ENCODE measurements at places on chromosomes 1 and 21.

DNA sequence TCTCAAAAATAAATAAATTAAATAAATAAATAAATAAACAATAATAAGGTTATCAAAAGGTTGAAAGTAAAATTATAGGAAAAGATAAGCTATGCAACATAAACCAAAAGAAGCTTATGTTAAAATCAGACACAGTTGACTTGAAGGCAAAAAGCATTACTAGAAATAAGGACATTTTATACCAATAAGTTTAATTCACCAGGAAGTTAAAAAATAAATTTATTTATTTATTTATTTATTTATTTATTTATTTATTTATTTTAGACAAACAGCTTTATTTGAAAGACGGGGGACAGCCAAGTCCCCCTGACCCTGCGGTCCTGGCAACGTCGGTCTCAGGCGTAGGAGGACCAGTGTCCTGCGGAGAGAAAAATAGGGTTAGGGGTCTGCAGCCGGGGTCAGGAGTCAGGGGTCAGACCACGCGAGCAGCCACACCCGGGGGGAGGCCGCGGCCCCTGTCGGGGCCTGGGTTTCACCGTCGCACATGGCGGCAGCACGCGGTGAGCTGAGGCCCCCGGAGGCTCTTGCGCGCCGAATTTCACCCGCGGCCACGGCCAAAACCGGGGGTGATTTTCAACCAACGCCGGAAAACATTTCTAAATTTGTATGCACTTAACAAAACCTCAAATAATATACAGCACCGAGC is 8.4 kb upstream of the DEDD start:
- no peak for DNase-seq

DNA sequence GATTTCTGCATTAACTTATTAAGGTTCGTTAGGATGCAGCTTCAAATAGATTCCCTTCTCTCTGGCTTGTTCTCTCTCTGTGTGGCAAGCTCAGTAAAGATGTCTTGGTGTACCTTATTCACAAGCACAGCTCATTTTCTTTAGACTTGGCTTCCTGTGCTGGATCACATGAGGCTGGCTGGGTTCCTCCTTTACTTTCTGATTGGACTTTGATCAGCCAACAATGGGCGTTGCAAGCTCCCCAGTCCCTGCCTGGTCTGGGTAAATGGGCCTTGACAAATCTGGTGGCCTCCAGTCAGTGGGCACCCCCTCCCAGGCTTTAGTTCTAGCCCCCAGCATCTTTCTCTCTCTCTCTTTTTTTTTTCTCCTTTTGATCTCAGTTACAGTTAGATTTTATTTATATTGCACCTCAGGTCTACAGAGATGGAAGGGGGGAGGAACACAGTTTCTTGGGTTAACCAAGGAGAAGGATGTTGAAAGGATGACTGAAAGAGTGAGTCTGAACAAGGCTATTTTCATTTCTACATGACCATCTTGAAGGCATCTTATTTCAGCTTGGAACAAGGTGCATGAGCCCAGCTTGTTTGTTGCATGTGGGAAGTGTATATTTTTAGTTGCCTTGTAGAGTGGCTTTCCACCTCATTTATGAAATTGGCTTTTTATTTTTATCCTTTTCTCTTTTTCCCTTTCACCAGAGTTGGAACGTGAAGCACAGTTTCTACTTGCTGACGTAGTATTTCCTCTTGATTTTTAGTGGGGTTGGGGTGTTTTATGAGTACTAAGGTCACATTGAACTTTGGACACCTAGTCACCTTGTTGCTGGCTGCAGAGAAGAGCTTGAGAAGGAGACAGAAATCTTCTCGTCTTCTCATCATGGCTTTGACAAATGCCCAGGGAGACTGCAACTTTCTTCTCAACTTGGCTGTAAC is 77.1 kb downstream of the PBX1 start:
- no peak for DNase-seq

DNA sequence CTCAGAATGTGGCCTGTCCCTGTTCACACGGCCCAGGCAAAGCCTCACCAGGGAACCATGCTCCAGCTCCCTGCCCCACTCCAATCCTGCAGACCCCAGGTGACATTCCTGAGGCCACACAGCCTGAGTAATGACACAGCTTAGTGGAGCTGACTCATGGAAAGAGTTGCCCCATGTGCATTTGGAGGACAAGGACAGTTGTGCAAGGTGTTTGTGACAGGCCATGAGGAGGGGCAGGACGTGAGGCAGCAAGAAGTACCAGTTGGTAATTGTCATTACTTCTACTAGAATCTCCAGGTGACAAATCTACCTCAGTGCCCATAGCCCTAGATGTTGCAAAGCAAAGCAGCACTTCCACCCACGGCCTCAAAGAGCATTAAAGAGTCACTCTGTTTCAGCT is 15.2 kb downstream of the PRR9 start:
- no peak for DNase-seq

GRCh38 chr1:234863551-234863971 is 253.6 kb upstream of the IRF2BP2 start:
- no peak for DNase-seq

DNA sequence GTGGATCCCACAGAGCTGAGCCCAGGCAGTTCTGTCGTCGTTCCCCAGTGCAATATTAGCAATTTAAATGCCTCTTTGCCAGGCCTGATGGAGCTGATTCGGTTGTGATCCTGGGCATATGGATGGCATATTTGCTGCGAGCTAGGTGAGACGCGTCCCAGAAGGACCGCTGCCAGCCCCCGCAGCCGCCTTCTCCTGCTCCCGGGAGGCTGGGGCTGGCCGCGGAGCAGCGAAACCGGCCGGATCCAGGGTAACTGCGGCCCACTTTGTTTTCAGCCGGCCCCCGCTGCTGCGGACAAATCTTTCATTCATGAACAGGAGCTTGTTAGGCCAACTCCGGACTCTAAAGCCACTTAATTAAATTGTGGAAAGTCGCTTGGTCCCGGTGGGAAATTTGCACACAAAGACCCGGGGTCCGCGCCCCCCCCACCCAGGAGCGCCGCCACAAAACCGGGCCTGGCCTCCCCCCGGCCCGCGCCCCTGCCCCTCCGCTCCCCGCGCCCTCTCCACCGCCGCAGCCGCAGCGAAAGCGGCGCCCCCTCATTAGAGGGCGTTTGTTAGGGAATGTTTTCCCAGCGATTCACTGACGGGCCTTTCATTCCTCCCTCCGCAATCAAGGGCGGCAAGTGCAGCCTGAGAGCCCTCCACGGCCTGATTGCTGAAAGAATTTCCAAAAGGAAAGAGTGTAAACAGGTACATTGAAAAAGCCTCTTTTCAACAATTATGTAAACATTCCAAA is 383.3 kb downstream of the RRAGC start:
- no peak for DNase-seq

DNA sequence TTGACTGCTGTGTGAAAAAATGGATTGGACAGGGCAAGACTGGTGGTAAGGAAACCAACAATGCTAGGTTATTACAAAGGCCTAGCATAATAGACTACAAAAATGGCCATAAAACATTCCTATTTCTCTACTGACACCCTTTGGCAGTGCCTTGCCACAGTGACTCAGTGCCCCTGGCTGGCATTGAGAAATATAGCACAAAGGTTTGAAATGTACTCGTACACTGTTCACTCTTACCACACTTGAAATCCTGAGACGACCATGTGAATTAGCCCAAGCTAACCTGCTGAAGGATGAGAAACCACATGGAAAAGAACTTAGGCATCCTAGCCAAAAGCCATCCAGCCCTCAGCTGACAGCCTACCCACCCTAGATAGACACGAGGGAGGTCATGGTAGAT is 149.8 kb upstream of the PALMD start:
- DNase-seq, result no peak

DNA sequence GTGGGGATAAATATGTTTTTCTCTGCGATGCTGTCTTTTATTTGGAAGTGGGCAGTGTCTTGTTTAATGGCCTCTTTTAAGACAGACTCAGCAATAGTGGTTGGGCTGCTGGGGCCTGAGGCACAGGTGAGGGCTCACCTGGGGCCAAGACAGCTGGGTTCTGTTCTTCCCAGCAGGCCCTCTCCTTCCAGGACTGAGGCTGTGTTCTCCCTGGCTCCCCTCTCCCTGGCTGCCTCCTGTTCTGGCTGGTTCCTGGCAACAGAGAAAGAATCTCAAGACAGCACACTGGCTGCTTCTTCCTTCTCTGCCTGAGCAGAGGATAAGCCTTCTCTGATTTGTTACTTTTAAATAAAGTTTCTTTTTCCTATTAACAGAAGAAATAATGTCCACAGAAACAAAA is 7.4 kb upstream of the GRHL3 start:
- no peak for DNase-seq

DNA sequence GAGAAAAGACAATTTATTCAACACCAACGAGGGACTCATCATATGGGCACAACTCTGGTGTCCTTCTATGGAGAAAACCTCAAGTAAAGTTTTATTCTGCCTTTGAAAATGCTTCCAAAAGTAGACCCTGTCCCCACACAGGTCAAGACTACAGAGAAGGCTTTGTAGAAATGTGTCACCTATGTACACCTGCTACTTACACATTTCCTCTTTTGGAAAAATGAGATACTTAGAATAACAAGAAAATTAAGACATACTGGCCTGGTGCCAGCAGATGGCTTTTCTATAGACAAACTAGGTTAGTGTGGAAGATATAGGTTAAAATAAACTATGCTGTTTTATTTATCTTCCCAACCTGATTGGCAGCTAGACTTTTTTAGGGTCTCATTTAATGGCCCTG is 13.6 kb downstream of the POGK start:
- no peak for DNase-seq

- DNase-seq, result no peak
Observed at GRCh38 chr1:245418077-245418476, 263.3 kb downstream of the KIF26B start.

DNA sequence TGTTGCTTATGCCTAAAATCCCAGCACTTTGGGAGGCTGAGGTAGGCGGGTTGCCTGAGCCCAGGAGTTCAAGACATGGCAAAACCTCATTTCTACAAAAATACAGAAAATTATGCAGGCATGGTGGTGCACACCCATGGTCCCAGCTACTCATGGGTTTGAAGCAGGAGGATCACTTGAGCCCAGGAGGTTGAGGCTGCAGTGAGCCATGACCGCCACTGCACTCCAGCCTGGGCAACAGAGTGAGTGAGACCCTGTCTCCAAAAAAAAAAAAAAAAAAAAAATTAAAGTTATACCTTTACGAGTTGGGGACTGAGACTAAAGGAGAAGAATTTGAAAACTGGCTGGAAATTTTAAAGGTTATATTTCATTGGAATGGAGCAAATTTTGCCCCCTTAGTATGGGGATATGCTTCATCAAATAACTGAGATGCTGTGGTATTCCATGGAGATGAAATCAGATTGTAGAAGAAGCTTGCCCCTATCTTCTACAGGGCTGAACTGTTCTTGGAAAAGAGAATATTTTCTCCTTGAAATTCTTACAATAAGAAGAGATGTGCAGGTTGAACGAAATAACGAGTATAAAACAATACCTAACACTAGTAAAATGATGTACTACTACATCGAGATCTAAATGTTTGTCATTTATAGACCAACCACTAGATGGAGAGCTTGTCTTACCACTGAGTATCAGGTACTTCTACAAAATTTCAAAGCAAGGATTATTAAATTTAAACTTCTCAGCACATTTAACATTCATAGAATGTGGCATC is 34.9 kb upstream of the SCYL3 start:
- DNase-seq, result no peak

GRCh38 chr1:203390298-203390697 is 39.4 kb upstream of the FMOD start:
- DNase-seq, result no peak

DNA sequence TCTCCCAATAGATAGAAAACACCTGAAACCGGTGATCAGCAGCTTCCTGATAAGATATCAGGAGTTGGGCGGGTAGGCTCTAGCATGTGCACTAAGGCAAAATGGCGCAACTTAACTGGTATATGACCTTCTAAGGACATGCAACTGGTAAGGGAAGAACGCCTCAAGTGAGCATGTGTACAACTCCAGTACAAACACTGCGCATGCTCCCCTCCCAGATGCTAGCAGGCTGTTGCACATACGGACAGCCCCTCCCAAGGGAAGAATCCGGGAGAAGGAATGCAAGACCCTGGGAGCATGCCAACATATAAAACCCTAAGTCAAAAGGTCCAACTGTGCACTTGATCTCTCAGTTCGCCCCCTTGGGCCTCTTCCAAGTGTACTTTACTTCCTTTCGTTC is 110.8 kb downstream of the TSEN15 start:
- DNase-seq, result no peak

DNA sequence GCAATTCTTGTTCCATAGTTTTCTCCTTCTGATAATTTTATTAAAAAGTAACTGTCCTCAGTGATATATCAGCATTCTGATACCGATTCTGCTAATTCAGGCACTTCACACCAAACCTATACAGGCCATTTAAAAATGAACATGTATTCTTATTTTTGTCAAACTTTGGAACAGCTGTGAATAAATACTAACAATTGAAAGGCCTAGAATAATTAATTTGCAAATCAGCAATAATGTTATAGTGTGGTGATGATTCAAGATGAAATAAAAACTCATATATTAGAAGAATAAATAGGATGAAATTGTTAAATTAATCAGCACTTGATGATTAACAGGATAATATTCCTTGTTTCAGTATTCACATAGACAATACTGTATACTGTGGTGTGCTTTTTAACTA is 9.9 kb downstream of the CDKN2C start:
- DNase-seq, result no peak

GRCh38 chr1:47334765-47335435 is 1.3 kb downstream of the CMPK1 start:
- DNase-seq, result no peak

DNA sequence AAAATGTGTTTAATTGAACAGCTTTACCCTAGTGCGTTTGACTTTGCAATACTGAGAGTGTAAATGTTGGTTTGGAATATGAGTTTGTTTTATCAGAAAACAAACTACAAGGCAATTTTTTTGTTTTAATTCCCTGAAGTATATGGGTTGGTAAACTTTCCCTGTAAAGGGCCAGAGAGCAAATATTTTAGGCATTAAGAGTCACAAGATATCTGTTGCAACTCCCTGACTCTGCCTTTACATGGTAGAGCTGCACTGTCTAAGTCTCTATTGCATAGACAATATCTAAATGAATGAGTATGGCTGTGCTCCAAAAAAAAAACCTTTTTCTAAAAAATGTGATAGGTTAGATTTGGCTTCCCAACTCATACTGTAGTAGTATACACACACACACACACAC is 115.1 kb upstream of the PBX1 start:
- DNase-seq, result no peak

DNA sequence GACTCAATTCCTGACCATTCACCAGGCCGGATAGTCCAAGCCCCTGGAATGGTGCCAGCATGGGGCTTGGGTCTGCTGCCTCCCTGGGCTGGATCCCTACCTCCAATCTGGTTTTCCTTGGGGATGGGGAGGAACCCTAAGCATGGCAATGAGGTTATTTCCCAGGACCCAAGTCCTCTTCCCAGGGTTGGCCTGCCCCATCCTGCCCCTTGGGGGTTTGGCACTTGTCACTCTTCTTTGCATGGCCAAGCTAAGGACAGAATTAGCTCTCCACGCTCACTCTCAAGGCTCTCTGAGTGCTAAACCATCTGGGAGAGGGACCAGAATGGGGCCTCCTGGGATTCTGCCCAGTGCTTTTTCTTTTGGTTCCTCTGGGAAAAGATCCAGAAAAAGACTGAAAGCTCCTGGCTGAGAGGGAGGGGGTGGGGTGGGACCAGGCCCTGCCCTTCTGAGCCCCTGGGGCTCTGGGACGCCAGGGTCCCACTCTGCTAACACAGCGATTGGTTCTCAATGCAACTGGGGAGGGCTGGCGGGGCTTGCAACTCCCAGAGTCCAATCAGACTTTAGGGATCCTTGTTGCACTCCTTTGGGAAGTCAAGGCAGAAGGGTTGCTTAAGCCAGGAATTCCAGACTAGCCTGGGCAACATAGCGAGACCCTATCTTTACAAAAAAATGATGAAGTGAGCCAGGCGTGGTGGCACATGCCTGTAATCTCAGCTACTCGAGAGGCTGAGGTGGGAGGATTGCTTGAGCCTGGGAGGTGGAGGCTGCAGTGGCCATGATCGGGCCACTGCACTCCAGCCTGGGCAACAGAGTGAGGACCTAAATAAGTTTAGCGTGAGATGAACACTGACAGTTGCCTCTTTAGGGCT is 52.7 kb downstream of the DHRS3 start:
- no peak for DNase-seq
